Lower lobe of right lung (tissue), 2 donors: ENCODE measurements at places on chromosomes 4 and X. TPM values are rescaled to one million over a fixed set of nuclear protein-coding genes. Genes with fewer than 3 reads are reported as not detected.

LYAR gene
- total RNA-seq, result 18.0 TPM

SAGE1 gene
- total RNA-seq, result not detected

COX7B2 gene
- not detected for total RNA-seq

CHRDL1 gene
- 60.6 TPM for total RNA-seq

ZCCHC13 gene
- not detected for total RNA-seq

PABPC1L2B gene
- total RNA-seq, result not detected
